ENCODE measurements at places on chromosomes 16 and 17.

DNA sequence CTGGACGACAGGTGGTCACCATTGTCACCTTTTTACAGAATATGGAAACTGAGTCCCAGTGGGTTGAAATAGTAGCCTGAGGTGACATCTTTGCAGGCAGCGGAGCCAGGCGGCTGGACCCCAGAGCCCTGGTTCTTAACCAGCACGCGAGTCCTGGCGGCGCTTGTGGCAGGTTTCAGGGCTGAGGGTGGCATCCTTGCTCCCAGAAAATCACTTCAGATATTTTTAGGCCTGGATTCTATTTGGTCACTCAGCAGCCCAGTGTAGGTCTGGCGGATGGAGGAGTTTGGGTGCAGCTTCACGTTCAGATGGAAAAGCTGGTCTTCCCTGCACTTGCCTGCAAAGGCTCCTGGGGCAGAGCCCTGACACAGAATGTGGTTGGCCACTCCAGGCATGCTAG, 354.0 kb downstream of the SNX29 start:
- no peaks in the 10 kb centered on the region for H3K4me1 ChIP-seq
- H3K27me3 ChIP-seq = no peaks in the 10 kb centered on the region
- H3K4me3 ChIP-seq = no peak overlapping the region
- no peaks in the 10 kb centered on the region for H3K36me3 ChIP-seq

DNA sequence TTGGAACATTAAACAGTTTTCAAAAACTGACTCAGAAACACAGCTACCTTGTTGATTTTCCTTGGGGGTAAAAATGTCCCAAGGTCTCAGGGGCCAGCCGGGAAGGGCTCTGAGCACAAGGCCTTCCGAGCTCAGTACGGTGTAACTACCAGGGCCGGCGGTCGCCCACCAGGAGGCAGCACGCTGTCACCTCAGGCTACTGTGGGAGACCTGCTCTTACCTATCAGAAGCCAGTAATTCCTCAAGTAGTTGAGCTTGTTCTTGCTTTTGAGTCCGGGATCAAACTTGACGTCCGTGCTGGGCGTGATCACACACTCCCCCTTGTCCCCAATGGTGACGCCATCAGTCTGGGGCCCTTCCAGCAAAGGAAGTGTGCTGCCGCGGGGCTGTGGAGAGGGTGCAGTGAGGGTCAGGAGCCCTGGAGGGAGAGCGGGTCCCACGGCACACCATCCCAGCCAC, 43.4 kb upstream of the ICAM2 start:
- H3K27me3 ChIP-seq = no peaks in the 10 kb centered on the region
- H3K4me3 ChIP-seq = no peak overlapping the region
- peaks cover 83% of the 10 kb centered on the region for H3K36me3 ChIP-seq
- peaks cover 79% of the 10 kb centered on the region for H3K4me1 ChIP-seq
- H3K27ac ChIP-seq = peak overlapping the region; percentile 29
- peak; percentile 76 for DNase-seq

GRCh38 chr16:14321542-14321941, 250.4 kb downstream of the MRTFB start:
- no peaks in the 10 kb centered on the region for H3K36me3 ChIP-seq
- no peak for DNase-seq
- H3K27ac ChIP-seq = no peak overlapping the region
- no peak overlapping the region for H3K4me3 ChIP-seq
- no peaks in the 10 kb centered on the region for H3K4me1 ChIP-seq

GRCh38 chr17:49402706-49403105, 12.0 kb downstream of the PHB1 start:
- no peak for DNase-seq
- H3K27ac ChIP-seq = no peak overlapping the region
- peaks cover 5% of the 10 kb centered on the region for H3K27me3 ChIP-seq
- no peak overlapping the region for H3K4me3 ChIP-seq

GRCh38 chr16:24291932-24292331, 35.8 kb downstream of the CACNG3 start:
- no peak overlapping the region for H3K27ac ChIP-seq
- H3K4me1 ChIP-seq = no peaks in the 10 kb centered on the region
- H3K27me3 ChIP-seq = peaks cover 23% of the 10 kb centered on the region
- no peak for DNase-seq

DNA sequence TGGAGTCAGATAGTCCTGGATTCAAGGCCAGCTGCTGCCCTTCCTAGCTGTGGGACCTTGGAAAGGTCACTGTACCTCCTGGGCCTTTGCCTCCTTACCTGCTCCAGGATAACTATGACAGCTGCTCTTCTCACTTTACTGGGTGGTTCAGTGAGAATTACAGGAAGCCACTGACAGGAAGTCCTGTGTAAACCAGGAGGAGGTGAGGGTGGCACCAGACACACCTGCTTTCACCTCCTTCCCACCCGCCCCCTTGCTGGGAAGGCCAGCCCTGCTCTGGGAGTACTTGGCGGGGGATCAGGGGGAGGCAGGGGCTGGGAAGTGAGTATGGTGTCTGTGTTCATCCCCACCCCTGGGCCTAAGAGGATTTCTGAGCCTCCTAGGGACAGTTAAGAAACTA, 42.6 kb downstream of the CPNE2 start:
- H3K4me1 ChIP-seq = peaks cover 87% of the 10 kb centered on the region
- H3K4me3 ChIP-seq = peak overlapping the region; percentile 78
- no peaks in the 10 kb centered on the region for H3K27me3 ChIP-seq
- H3K36me3 ChIP-seq = peaks cover 3% of the 10 kb centered on the region
- peak overlapping the region; percentile 94 for H3K27ac ChIP-seq
- DNase-seq = peak; percentile 56

DNA sequence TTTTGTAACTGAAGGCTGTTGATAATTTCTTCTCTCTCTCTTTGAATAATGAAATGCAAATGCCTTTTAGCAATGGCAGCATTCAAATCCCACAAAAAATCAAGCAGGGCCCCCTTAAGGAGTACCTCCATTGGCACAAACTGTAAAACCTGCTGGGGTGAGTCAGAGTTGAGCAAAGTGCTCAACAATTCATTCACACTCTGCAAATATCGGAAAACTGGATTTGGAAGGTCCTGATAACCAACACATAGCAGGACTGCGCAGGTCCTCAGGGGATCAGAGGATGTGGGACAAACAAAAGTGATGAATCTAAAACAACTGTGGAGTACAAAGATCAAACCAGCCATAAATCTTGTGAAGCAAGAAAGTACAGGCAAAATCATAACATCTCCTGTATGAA, 5.6 kb downstream of the CMTR2 start:
- no peak overlapping the region for H3K27ac ChIP-seq
- H3K27me3 ChIP-seq = no peaks in the 10 kb centered on the region
- H3K4me3 ChIP-seq = no peak overlapping the region
- peaks cover 60% of the 10 kb centered on the region for H3K36me3 ChIP-seq

DNA sequence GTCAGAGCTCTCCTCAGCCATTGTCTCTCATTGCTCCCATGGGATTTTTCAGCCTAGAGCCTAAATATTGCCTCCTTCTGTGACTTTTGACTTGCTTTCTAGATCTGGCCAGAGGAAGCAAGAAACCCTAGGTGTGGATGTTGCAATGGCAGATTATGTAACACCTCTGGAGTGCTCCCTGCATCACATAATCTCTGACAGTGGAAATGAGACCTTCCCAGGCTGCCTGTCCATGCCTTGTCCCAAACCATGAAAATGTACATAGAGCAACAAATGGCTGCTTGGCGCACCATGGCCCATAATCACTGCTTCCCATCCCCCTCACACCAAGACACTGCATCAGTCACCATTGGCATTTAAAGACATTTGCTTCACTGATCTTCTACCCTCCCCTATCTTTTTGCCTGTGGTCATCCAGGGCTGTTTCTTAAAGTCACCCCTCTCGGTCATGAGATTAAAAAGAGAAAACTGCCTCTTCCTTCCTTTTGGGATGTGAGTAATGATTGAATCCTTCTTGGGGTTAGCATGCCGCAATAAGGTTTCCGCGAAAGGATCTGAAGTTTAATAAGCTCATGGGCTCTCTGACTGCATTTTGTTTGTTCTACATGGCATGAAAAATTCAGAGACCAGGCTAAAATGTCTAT, 34.2 kb upstream of the CCL2 start:
- no peak for DNase-seq
- H3K27ac ChIP-seq = no peak overlapping the region
- H3K4me3 ChIP-seq = no peak overlapping the region

GRCh38 chr16:10865991-10866966, 10.7 kb upstream of the CIITA start:
- H3K4me3 ChIP-seq = no peak overlapping the region
- peaks cover 42% of the 10 kb centered on the region for H3K4me1 ChIP-seq
- peaks cover 47% of the 10 kb centered on the region for H3K27me3 ChIP-seq
- DNase-seq = no peak

- no peaks in the 10 kb centered on the region for H3K36me3 ChIP-seq
- H3K27me3 ChIP-seq = peaks cover 44% of the 10 kb centered on the region
- H3K4me1 ChIP-seq = peaks cover 26% of the 10 kb centered on the region
- peak; percentile 8 for DNase-seq
- H3K4me3 ChIP-seq = no peak overlapping the region
- H3K27ac ChIP-seq = no peak overlapping the region
Observed at GRCh38 chr17:77615703-77616253, 342.7 kb upstream of the TNRC6C start.

- DNase-seq = peak; percentile 60
- H3K4me1 ChIP-seq = peaks cover 25% of the 10 kb centered on the region
- no peaks in the 10 kb centered on the region for H3K36me3 ChIP-seq
- no peak overlapping the region for H3K4me3 ChIP-seq
- H3K27ac ChIP-seq = peak overlapping the region; percentile 85
Observed at GRCh38 chr17:7132511-7133094, 18.0 kb upstream of the ASGR2 start.

DNA sequence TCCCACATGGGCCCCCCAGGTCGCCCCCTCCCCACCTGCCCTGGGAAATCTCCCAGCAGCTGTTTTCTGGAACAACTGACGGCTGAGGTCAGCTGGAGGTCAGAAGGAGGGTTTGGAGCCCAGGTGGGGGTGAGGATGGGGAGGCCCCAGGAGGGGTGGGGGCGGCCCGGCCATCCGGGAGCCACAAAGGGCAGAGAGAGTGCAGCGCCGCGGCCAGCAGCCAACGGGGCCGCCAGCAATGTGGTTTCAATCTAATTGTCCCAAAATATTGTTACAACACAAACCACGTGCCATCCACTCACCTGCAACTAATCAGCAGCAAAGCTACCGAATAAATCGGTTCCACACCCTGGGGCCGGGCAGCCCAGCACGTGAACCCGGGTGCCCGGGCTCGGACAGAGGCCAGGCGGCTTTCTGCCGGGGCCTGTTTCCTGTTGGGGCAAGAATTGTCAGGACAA, 28.3 kb upstream of the SLC38A10 start:
- H3K36me3 ChIP-seq = no peaks in the 10 kb centered on the region
- no peaks in the 10 kb centered on the region for H3K4me1 ChIP-seq
- H3K27ac ChIP-seq = no peak overlapping the region
- peaks cover 45% of the 10 kb centered on the region for H3K27me3 ChIP-seq

- no peaks in the 10 kb centered on the region for H3K4me1 ChIP-seq
- no peak overlapping the region for H3K27ac ChIP-seq
- no peak for DNase-seq
- H3K27me3 ChIP-seq = peaks cover 22% of the 10 kb centered on the region
- no peak overlapping the region for H3K4me3 ChIP-seq
Observed at GRCh38 chr17:81153340-81153803, 11.9 kb upstream of the PVALEF start.

- H3K4me3 ChIP-seq = no peak overlapping the region
- H3K4me1 ChIP-seq = no peaks in the 10 kb centered on the region
- H3K36me3 ChIP-seq = no peaks in the 10 kb centered on the region
- H3K27ac ChIP-seq = no peak overlapping the region
- no peak for DNase-seq
- H3K27me3 ChIP-seq = peaks cover 17% of the 10 kb centered on the region
Observed at GRCh38 chr16:82241469-82242052, 71.5 kb upstream of the MPHOSPH6 start.

DNA sequence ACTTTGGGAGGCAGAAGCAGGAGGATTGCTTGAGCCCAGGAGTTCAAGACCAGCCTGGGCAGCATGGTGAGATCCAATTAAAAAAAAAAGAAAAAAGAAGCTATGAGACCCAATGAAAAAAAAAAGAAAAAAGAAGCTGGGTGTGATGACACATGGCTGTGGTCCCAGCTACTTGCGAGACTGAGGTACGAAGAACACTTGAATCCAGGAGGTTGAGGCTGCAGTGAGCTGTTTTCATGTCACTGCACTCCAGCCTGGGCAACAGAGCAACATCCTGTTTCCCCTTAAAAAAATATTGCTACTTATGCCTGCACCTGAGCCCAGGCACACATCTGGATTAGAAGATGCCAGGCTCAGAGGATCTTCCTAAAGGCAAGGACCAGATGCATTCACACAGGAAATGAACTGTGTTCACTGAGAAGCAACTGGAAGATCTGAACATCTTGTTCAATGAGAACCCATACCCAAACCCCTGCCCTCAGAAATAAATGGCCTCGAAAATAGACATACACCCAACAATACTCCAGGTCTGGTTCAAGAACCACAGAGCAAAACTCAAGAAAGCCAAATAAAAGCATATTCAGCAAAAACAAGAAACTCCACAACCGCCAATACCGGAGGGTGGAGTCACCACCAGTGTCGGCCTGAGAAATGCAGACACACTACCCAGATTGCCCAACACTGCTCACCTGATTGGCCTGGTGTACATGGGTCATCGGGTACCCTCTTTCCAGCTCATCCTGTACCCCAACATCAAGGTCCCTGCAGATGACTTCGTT, 4.4 kb downstream of the RNF135 start:
- no peak overlapping the region for H3K4me3 ChIP-seq
- H3K4me1 ChIP-seq = peaks cover 24% of the 10 kb centered on the region
- H3K36me3 ChIP-seq = peaks cover 18% of the 10 kb centered on the region
- H3K27ac ChIP-seq = no peak overlapping the region
- DNase-seq = no peak

GRCh38 chr17:13510062-13510461, 91.7 kb downstream of the HS3ST3A1 start:
- DNase-seq = no peak
- peaks cover 19% of the 10 kb centered on the region for H3K4me1 ChIP-seq
- H3K27ac ChIP-seq = no peak overlapping the region
- no peaks in the 10 kb centered on the region for H3K27me3 ChIP-seq
- H3K36me3 ChIP-seq = no peaks in the 10 kb centered on the region

- H3K4me1 ChIP-seq = peaks cover 39% of the 10 kb centered on the region
- H3K27ac ChIP-seq = peak overlapping the region; percentile 93
- peak overlapping the region; percentile 77 for H3K4me3 ChIP-seq
- H3K27me3 ChIP-seq = peaks cover 3% of the 10 kb centered on the region
- DNase-seq = peak; percentile 75
Observed at GRCh38 chr17:81513372-81513752, 763 bp upstream of the ACTG1 start.

All from activated naive CD4-positive, alpha-beta T cell treated with anti-CD3 and anti-CD28 coated beads, Interleukin-2, amount 10 ng/mL, durations not matched to agents 7 days and 5 days (primary cell).